ENCODE measurements at places on chromosomes 16 and 17.

- peak; percentile 47 for DNase-seq
Measured at GRCh38 chr17:8940866-8941471, 24.5 kb downstream of the PIK3R5 start.

GRCh38 chr16:11401161-11402050 lies 56.1 kb downstream of the RMI2 start:
- DNase-seq: no peak

GRCh38 chr16:71360378-71360777 lies 1.9 kb downstream of the CALB2 start:
- DNase-seq: no peak

GRCh38 chr17:34503528-34504195 lies 75.7 kb upstream of the TMEM132E start:
- no peak for DNase-seq

Data from activated CD4-positive, alpha-beta T cell treated with anti-CD3 and anti-CD28 coated beads, Interleukin-2, amount 50 U/mL, for 1 hour (primary cell).